ENCODE measurements at places on chromosomes 4 and X.

DNA sequence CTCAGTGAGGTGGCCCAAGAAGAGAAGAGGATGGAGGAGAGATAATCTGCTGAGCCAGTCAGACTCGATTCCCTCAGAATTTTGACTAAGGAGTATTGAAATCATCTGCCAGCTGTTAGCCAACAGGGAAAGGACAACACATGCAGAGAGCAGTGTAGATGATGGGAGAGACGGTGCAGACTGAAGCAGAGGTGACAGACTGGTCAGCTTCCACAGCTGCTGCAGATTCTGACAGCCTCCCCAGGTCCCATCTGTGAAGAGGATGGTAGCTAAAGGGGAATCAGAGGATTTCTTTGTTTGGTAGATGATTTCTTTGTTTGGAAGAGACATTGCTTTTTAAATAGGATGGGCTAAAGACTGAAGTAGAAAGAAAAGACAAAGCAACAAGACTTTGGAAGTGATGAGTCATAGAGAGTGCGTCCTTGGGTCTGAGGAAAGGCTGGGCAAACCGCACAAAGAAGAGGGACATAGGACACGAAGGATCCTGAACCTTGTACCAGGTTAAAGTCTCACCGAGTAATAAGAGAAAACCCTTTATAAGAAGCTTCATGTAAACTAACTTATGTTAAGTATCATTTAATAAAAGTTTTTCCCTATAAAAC is 27.6 kb downstream of the INTU start:
- no peak for DNase-seq

DNA sequence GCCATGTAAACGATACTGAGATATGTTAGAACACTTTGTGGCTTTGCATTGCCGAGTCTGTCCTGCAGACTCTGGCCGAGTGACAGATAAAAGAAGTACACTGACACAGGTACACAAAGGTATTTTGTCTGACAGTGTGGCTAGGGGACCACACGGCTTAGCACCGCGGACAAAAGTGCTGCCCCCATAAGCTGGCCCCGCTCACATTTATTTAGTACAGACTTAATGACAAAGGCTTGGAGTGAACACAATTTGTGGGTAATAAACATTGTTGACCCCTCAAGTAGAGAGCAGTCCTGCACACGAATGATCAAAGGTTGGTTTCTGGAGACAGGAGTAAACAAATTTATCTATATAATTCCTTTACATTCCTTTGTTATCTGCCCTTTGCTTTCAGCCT is 976.8 kb downstream of the TRAM1L1 start:
- DNase-seq, result no peak

DNA sequence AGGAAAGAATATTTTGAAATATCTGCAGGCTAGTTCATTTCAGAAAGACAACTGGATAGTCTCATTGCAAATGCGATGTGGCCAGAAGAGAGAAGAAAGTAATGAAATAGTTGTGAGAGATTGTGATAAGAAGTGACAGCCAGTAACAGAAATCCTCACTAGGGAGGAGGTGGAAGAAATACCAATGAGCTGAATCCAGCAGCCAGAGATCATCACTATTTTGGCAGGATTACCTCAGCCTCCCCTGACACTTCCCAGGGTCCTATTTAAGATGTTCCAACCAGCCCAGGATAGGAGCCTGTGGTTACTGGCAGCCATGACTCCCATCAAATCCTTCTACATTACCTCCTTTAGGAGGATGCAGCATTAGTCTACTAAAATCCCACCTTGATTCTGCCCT is 76.7 kb upstream of the ARHGAP24 start:
- no peak for DNase-seq

DNA sequence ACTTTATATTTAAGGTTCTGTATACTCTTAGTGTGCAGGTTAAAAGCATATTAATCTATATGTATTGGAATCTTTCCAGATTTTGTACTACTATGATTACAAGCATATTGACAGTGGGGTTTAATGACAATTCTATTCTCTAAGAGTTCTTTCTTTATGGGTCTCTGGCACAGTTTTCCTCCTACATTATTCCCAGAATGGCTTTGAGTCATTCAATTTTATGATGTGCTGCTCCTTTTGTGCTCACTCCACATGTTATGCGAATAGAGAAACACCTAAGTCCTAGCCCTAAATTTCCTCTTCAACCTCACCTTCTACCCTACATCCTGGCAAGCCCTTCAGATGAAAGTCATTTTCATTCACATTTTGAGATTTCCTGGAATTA is 209.9 kb upstream of the DIAPH2 start:
- DNase-seq, result no peak

DNA sequence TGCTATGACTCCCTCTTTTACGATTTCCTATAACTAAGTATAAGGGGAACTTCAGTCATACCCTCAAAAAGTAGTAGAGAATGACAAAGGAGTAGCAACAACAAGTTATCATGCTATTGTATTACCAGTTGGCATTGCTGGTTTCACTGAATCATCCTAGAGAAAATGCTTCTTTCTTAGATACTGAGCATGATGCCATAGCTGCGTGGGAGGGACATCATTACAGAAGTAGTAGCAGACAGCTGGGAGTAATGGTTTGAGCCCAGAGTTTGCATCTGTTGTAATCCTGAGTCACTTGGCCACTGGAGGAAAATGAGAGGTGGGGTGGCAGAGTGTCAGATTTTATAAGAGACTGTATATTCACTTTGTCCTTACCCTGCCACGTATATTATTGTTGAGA is 38.6 kb downstream of the MTMR1 start:
- DNase-seq, result peak; percentile 19

DNA sequence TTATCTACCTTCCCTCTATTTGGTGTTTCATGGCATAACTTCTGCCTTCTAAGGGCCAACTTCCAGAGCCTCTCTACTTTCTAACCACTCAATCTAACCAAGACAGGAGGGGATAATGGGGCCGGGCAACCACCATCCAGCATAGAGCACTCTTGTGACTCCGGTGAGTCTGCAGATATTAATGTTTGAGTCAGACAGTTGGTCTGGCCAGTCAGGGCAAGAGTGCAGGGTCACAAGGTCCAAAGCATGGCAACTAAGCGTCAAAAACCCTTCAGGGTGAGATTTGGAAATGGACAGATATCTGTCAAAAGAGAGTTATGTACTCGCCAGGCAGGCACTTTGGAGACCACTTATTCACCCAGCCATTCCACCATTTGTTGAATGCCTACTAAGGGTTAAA is 105.0 kb downstream of the PALLD start:
- no peak for DNase-seq
